ENCODE measurements at places on chromosomes 1 and 21.

- no peak for DNase-seq
These were observed 786.6 kb upstream of the RGS18 start for GRCh38 chr1:191371626-191372025.

DNA sequence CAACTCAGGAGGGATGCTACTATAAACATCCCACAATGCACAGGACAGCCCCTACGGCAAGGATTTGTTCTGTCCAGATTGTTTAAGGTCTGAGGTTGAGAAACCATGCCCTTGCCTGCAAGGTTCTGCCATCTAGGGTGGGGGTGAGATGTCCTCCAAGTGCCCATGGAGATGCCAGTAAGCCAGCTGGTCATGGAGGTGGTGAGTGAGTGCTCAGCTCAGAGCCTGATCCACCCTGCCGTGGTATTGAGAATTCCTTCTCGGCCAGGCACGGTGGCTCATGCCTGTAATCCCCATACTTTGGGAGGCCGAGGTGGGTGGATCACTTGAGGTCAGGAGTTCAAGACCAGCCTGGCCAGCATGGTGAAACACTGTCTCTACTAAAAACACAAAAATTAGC lies 13.3 kb upstream of the CTRC start:
- DNase-seq = no peak

GRCh38 chr1:164702216-164702615 lies 143.2 kb downstream of the PBX1 start:
- no peak for DNase-seq

DNA sequence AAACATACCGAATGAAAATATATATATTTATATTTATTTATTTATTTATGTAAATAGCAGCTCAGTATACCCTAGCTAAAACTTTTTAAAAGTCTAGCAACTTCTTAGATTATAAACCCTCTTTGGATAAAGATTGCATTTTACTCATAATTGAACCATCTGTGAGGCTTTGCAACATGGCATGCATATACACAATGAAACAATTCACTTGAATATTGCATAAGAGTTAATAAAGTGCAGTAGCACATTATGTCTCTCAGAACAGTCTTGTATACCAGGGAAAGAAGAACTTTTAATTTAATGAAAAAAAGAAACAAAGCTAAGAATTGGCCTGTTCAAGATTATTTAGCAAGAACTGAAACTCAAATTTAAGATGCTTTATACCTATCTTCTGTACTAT lies 1363.9 kb upstream of the ADGRL2 start:
- DNase-seq = no peak

- DNase-seq = no peak
These were observed 37.1 kb downstream of the EIF2B3 start for GRCh38 chr1:44949286-44949685.

- DNase-seq = no peak
These were observed 207.2 kb downstream of the TOMM20 start for GRCh38 chr1:234921266-234922062.

- no peak for DNase-seq
These were observed 7.5 kb downstream of the DYRK1A start for GRCh38 chr21:37374027-37374426.

GRCh38 chr1:91141858-91142257 lies 120.0 kb upstream of the ZNF644 start:
- DNase-seq = no peak

DNA sequence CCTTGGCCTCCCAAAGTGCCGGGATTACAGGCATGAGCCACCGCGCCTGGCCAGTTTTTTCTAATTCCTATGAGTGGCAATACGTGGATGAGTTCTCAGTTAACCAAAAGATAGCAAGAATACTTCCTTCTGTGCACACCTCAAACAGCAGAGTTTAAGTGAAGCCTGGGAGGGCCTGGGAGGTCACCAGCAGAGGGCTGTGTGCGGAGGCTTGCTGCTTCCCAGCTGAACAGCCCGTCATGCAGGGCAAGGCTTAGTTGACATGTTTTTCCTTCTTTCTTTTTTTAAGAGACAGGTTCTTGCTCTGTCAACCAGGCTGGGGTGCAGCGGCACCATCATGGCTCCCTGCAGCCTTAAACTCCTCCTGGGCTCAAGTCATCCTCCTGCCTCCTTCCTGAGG lies 17.8 kb downstream of the GNG4 start:
- no peak for DNase-seq

DNA sequence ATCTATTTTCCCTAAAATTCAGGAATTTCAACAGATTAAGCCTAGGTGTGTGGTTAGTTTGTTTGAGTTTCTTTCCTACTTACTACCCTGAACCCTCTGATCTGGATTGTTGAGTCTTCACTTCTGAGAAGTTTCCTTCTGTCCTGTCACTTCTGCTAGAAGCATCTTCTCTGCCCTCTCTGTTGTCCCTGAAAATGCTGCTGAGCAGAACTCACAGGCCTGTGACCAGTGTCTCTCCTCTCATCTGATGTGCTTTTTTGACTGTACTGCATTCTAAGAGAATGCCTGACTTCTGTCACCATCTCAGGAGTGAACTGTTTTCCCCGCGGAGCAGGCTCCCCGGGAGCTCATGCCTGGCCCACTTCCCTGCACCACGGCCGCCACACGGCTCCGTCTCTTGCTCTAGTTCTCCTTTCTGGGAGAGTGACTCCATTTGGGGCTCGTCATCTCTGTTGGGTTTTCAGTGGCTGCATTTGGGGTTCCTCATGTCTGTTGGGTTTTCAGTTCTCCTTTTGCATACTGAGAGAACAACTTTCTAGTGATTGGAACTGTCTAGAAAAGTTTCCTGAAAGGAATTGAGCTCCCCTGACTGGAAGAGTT lies 77.9 kb downstream of the POFUT2 start:
- no peak for DNase-seq

DNA sequence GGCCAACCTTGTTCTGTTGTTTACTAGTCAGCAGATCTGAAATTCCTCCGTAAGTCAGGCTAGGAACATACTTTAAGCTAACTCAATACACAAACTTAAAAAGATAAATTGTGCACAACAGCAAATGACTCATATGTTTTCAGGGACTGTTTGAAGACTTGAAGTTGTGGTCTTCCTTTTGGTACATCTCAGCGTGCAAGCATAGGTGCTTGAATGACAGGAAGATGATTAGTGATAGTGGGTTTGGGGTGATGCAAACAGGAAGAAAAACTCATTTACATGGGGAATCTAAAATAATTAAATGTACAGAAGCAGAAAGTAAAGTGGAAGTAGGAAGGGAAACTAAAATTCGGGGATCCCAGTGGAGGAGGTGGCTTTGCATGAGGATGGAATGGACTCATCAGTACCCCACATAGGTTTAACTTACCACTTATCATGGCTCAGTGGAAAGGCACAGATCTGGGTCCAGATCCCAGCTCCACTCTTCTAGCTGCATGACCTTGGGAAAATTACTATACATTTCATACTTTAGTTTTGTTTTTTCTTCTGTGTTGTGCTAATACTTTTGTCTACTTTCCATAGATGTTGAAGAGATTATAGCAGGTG lies 122.3 kb downstream of the XCL2 start:
- no peak for DNase-seq

DNA sequence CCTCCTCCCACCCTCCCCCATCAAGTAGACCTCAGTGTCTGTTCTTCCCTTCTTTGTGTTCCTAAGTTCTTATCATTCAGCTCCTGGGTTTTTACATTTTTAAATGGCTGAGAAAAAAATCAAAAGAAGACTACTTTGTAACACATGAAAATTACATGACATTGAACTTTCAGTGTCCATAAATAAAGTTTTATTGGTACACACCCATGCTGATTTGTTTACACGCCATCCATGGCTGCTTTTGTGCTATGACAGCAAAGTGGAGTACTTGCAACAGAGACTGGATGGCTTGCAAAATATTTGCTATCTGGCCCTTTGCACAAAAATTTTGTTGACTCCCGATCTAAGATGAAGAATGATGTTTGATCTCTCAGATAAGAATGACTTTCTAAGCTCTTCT lies 171.4 kb downstream of the PRDM2 start:
- no peak for DNase-seq

- DNase-seq = peak; percentile 8
These were observed 853.4 kb downstream of the NCAM2 start for GRCh38 chr21:21851657-21852056.

GRCh38 chr1:104987210-104987609 lies 1237.5 kb downstream of the AMY1C start:
- no peak for DNase-seq

GRCh38 chr1:160129966-160130365 lies 14.4 kb downstream of the ATP1A2 start:
- no peak for DNase-seq

- DNase-seq = no peak
These were observed 6.0 kb upstream of the AGPAT3 start for GRCh38 chr21:43858806-43859648.

DNA sequence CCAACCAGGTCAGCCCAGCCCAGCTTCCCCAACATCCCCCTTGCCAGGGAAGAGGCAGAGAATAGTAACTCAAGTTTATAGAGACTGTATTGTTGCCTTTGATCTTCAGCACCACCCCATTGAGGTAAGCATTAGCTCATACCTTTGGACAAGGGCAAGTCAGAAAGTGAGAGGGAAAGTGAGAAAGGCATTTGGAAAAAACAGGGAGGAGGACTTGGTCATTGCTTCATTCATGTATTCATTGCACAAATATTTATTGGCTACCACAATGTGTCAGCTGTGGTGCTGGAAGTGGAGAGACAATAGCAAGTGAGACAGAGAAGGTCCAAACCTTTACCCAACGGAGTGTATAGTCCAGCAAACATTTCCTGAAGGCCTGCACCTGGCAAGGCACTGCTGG lies 561.2 kb downstream of the KIF26B start:
- DNase-seq = peak; percentile 90
